ENCODE measurements at places on chromosomes 7 and 10. TPM values are rescaled to one million over a fixed set of nuclear protein-coding genes. Genes with fewer than 3 reads are reported as not detected.

DNA sequence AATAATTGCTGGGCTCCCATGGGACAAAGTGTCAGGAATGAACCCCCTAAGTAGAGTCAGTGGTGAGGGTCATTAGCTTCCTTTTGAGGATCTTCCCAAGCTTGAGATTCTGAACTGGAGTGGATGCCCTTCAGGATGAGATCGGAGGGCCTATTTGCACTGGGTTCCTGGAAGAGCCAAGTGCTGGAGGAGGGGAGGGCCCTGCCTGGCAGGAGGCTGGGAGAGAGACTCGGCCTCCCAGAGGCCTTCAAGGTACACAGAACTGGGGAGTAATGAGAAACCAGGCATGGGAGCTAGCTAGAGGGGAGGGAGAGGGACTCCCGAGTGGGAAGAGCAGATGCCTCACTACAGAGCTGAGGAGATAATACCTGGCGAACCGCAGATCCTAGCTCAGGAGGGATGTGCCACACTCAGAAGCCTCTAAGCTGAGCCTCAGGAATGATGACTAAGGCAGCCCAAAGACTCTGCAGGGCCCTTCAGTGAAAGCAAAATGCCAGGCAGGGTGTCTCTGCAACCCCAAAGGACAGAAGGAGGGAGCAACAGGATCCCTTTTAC, 9.4 kb downstream of the PDAP1 start:
- DNase-seq: no peak

The GBX1 gene
- not detected for total RNA-seq

DNA sequence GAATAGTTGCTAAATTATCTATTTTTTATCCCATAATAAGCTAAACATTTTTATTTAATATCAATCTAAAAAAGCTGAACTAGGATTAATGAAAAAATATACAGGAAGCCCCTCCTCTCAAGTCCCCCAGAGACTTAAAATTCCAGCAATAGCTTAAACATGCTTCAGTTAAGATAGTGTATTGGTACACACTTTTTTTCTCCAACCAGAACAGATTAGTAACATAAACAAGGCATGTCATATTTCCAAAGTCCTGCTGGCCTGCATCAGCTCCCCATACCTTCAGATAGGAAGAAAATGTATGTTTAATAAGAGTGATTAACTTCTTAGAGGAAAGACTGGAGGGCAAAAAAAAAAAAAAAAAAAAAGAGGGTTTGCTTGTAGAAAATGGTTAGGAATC, 7.1 kb downstream of the TBX20 start:
- DNase-seq: no peak

The GDF10 gene
- total RNA-seq: 34.7 TPM

The SPDYE16 gene
- 0.28 TPM for total RNA-seq

DNA sequence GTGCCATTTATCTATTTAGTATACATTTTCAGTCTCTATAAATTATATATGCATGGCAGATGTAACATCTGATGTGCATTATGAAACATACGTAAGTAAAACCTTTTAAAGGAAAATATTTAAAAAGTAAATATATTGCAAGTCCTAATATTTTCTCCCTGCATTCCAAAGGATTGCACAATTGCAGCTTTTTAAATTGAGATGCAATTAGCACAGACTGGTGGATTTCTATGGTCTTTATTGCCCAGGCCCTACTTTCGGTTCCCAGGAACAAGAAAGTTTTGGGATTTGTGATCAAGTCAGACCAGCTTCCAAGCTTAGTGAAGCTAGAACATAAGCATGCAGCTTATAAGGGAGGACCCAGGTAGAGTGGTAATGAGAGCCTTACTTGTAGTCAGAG, 337.8 kb downstream of the NRG3 start:
- DNase-seq: peak; percentile 31

The LAMB1 gene
- total RNA-seq: 244 TPM

GRCh38 chr10:92313750-92314149, 22.8 kb downstream of the MARCHF5 start:
- DNase-seq: no peak

DNA sequence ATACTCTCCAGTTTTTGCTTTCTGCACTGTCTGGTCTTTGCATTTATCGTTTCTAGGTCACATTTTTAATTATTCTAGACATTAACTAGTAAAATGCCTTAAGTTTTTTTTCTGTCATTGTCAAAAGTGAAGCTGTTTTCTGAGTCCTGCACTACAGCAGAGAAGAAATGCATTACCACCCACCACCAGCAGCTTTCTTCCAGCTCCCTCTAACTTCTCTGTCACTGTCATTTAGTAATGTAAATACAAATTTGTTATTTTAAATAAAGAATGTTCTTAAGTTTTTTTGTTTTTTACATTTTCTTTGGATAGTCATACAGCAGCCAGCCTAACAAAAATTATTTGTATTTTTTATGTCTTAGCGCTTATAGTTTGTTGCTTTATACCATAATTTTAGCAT, 18.8 kb downstream of the PTPRZ1 start:
- DNase-seq: no peak

DNA sequence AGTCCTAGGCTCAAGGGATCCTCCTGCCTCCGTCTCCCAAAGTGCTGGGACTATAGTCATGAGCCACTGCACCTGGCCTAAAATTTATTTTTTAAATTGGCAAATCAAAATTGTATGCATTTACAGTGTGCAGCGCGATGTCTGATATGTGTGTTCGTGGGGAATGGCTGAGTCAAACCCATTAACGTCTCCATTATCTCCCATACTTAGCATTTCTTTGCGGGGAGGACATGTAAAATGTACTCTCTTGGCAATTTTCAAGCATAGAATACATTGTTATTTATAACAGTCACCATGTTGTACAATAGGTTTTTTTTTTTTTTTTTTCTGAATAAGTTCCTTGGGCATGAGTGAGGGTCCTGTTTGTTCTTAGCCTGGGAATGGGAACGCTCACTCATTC, 3.8 kb downstream of the TMEM184A start:
- no peak for DNase-seq

GRCh38 chr10:94005050-94005449, 11.3 kb downstream of the PLCE1 start:
- DNase-seq: no peak

- DNase-seq: no peak
Observed at GRCh38 chr10:112817981-112818777, 131.9 kb upstream of the TCF7L2 start.

The CDK13 gene
- 124 TPM for total RNA-seq
